ENCODE measurements at places on chromosomes 2 and 18. TPM values are rescaled to one million over a fixed set of nuclear protein-coding genes. Genes with fewer than 3 reads are reported as not detected.

- DNase-seq: no peak
Measured at GRCh38 chr2:217412721-217413120, 552.9 kb upstream of the TNP1 start.

DNA sequence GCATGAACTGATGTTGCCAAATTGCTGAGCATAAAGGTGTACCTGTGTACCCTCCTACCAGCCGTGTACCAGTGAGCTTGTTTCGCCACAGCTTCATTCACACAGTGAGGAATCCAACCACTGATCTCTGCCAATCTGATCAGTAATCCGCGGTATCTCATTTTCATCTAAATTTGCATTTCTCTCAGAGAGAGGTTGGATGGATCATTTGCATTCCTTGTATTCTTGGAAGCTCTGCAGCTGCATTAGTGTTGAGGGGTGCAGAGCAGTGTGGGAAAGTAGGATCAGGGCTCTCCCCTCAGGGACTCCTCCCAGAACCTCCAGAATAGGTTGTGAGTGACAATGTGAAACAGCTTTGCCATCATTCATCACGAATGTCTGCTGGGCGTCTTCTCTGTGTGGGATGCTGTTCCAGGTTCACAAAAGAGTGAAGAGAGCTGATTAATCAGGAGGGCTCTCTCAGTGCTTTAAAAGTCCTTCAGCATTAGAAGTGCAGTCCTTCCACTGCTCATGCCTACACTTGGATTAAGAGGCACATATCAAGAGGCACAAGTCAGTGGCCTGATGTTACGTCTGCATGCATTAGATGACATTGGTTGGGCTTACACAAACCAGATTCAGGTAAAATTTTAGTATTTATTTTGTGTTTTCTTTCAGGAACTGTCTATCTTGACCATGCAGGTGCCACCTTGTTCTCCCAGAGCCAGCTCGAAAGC lies 7.5 kb downstream of the MOCOS start:
- DNase-seq: no peak

DNA sequence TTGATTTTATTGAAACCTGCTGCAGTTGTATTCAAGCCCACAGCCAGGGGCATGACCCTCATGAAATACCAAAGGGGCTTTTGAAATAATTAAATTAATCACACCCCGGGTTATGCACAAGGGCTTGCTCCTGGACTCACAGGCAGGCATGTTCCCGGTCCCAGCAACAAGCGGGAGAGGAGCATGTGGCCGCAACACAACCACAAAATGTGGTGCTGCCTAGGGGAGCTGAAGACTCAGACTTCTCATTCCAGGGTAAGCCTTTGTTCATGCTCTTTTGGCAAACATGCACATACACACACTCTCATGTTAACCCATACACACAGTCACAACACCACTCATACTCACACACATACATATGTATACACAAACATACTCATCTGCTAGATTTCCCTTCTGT lies 233.7 kb upstream of the SMAD2 start:
- no peak for DNase-seq

GRHL1 gene
- 4.3 TPM for total RNA-seq

C2orf15 gene
- total RNA-seq: 0.34 TPM

DNA sequence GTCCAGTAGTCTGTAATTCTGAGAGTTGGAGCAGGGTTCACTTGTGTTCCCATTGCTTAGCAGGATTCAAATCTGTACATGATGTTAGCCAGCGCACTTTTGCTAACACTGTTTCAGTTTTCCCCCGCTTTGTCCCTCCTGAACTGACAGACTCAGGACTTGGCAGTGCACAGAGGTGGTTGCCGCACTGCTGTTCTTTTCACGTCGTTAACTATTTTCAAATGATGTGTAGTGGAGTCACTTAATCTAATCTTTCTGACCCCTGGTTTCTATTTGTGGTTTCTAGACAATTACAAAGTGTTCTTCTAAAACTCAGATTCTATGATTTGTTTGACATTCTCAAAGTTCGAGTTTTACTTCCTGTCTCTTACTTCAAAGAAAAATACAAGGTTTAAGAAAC lies 234.5 kb downstream of the RBM43 start:
- no peak for DNase-seq

- DNase-seq: no peak
Measured at GRCh38 chr18:13615432-13615861, 110.9 kb downstream of the FAM210A start.

DNA sequence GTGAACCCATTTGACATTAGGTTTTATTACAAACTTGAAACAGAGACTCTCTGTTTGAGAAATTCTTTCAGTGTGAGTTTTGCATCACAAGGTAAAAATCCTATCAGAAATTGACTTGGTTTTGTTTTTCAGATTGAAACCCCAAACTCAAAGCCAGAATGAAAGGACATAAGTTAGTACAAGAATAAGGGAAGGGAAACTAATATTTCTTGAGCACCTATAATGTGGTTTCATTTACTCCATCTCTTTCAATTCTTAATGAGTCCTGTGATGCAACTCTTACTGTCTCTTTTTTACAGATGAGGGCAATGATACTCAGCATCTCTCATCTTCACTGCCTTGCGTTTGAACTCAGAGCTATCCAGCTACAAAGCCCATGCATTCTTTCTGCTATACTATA lies 210.0 kb upstream of the SIX3 start:
- no peak for DNase-seq

GRCh38 chr2:204529795-204530463 lies 15.3 kb upstream of the PARD3B start:
- no peak for DNase-seq

FAM98A gene
- total RNA-seq: 38.9 TPM

DNA sequence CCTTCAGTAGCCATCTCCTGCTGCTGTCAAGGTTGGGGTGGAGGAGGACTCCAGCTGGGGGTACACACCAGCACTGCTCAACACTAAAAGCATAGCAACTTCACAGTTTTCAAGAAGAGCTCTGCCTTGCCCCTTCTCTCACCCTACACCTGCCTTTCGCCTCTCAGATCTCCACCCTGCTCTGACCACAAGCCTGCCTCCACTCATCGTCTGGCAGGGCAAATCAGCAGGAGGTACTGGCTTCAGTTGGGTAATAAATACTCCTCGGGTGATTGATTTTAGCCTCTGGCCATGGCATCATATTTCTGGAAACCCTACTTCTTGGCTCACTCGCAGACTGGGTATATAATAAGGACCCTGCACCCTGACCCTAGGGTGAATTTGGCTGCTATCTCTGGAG lies 3.1 kb upstream of the PRKAG3 start:
- no peak for DNase-seq

- no peak for DNase-seq
Measured at GRCh38 chr2:191465766-191466420, 212.0 kb upstream of the NABP1 start.

SLC5A7 gene
- 0.27 TPM for total RNA-seq

- DNase-seq: no peak
Measured at GRCh38 chr2:9740382-9741073, 102.7 kb upstream of the TAF1B start.

- no peak for DNase-seq
Measured at GRCh38 chr18:63099848-63100629, 219.5 kb downstream of the BCL2 start.

TDRD15 gene
- not detected for total RNA-seq

DNA sequence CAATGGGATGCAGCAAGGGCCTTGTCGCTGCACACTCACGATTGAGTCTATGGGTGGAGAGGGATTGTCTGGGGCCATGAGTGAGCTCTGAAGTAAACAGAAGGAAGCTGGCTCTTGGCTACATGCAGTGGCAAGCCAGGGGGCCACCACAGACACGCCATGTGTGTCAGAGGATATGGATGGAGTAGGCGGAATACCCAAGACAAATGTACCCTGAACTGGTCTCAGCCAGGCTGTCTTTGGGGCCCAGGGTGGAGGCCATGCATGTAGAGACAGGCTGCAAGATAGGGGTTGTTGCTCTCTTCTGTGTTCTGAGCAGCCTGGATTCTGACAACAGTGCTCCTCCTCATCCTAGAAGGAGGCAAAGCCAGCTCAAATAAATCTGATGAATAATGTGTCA lies 24.0 kb upstream of the ITGA6 start:
- no peak for DNase-seq

- DNase-seq: peak; percentile 71
Measured at GRCh38 chr2:134124047-134124753, 129.7 kb upstream of the MGAT5 start.

FIGN gene
- 12.4 TPM for total RNA-seq

GRCh38 chr2:229861431-229861830 lies 60.4 kb downstream of the TRIP12 start:
- no peak for DNase-seq

DNA sequence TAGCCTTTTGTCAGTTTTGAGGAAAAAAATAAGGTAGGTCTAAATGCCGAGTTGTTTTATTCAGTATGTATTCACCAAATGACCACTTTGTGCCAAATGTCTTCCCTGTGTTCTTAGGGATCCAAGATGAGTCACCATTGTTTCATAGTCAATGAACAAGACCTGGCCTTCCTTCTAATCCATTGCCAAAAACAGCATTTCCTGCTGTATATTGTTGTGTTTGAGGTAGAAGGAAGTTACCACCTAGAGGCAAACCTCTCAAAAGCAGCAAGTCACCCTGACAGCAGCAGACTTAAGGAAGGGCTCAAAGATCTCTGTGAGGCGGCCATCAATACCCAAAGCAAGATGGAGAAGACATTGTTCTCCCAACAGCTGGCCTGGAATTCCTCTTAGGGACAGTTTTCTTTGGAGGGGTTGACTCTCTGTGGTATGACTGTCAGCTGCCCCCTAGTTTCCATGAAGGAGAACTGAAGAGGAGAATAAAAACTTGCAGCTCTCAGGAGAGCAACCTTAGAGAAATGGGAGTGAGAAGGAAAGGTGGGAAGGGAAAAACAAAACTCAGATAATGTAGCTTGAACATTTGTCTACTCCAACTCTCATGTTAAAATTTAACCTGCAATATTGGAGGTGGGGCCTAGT lies 328.3 kb downstream of the LRATD1 start:
- DNase-seq: no peak

Measured in glutamatergic neuron (in vitro differentiated cells).